Choroid plexus epithelial cell (primary cell): ENCODE measurements at places on chromosomes 16 and 17.
A peak's percentile ranks its signal among the peaks of the same experiment; 100 is the strongest.

GRCh38 chr17:17078832-17079231, 36.6 kb downstream of the MPRIP start:
- DNase-seq = no peak

GRCh38 chr17:81400996-81401722, 5.9 kb downstream of the BAHCC1 start:
- no peak for DNase-seq

GRCh38 chr16:12348733-12349704, 372.5 kb downstream of the SNX29 start:
- DNase-seq = peak; percentile 9

DNA sequence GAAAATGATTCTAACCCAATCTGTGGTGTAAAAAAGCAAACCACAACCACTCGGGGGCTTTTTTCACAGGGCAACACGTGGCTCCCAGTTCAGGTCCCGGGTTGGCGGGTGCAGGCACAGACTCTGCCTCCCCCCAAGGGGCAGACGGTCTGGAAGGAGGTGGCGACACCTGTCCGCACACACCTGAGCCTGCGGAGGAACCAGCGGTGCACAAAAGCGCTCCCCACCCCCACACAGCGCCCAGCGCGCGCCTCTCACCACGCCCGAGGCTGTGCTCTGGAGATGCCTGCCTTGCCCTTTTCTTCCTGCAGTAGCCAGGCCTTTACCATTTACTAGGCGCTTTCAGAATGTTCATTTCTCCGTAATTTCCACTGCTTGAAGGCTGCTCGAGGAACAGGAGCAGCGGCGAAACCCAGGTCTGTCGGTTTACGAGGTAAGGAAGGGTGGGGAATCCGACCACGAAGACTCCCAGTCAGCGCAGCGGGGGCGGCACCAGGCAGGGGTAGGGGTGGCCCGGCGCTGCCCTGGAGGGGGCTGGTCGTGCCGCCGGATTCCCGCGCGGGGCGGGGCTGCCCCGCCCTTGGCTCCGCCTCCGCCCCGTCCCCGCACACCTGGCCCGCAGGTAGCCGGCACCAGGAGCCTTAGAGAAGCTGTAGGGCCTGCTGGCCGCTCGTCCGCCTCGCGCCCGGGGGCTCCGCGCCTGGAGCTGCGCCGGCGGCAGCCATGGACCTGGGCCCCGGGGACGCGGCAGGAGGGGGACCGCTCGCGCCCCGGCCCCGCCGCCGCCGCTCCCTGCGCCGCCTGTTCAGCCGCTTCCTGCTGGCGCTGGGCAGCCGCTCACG, at the start of gene USP43:
Gene USP43, plus strand, starts transcription at position 608 of the 842 bp plus-strand sequence. Its CDS starts 116 bp downstream, at position 724.
- peak; percentile 41 for DNase-seq

DNA sequence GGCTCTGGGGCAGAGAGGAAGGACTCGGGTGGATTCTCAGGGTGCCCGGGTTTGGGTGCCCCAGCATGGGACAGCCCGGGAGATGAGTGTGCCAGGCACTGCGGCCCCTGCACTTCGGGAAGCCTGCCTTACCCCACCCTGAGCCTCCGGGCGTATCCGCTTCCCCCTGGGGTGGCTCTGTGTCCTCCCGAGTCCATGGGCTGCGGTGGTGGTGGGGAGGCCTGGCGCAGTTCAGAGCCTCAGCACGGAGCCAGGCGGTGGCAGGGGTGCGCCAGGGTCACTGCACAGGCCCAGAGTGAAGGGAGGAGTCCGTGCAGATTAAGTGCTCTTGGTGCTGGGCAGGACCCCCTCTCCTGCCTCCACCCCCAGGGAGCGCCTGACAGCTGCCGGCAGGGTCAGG, 20.7 kb downstream of the MYBBP1A start:
- no peak for DNase-seq

DNA sequence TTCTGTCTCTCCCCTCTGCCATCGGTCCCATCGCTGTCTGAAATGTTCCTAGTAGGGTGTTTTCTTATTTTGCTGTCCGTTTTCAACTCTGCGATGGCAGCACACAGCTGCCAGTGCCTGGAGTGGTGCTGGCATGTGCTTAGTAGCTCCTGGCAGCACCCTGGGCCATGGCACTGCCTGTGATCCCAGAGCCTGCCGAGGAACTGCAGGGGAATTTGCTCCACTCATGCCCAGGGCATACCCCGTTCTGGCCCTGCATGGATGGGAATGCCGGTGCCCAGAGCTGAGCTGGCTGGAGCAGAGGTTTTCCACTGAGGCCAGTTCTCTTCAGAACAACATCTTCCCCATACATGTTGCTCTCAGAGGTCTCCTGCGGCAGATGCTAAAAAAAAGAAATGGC, 43.1 kb downstream of the GPT2 start:
- DNase-seq = no peak

DNA sequence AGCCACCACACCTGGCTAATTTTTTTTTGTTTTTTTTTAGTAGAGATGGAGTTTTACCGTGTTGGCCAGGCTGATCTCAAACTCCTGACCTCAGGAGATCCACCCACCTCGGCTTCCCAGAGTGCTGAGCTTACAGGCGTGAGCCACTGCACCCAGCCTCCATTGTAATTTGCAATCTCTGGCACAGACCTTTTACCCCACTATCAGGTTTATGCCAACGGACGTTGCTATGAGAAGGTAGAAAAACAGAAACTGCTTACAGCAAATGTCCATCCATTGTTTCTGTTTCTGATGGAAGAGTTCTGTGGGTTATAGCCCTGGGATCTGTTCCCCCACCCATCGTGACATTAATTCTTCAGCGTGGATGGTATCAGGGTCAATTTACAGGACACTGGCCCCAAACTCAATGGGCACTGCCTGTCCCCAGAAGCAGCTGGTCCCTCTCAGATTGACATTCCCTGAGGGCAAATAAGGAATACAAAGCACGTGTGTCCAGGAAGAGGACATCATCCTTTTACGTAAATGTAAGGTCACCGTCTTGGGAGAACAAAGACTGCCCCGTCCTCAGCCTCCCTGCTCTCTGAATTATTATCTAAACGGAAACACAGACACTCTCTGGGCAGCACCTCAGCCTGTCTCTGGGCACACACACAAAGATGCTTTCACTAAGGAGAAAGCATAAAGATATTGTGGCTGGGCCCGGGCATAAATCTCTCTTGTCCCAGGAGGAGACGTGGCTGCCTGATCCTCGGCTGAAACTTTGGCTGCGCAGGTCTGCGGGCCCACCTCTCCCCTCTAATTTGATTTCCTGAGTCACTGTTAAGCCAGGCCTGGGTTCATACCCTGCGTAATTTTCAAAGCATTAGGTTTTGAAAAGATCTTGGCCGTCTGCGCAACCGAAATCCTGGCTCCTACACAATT, 5.2 kb downstream of the KCNG4 start:
- no peak for DNase-seq

DNA sequence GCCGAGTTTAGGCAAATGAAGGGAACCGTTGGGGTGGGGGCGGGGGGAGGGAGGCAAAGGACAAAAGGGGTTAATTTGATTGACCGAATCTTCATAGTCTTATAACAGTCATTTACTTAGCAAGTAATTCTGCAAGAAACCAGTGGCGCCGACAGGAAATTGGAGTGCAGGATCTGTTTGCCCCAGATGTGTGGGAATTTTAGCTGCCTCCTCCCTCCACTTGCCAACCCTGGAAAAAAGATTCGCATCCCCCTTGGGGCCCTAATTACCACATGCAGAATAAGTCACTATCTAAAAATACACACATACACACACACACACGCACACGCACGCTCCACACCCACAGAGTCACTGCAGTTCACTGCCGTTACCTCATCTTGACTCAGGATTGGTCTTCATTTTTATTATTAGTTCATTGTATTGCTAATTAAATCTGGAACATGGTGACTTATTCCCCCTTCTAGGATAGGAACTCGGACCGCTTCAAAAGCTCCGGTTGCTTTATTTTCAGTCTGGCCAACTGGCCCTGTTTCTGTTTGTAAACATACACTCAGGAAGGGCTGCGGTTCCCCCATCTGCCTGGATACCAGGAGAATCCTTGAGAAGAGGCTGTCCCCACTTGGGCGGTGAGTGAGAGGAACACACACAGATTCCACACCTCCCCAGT, 241.6 kb upstream of the SALL1 start:
- DNase-seq = peak; percentile 74

- peak; percentile 44 for DNase-seq
Measured at GRCh38 chr17:74981979-74982662, 5.3 kb upstream of the CDR2L start.

DNA sequence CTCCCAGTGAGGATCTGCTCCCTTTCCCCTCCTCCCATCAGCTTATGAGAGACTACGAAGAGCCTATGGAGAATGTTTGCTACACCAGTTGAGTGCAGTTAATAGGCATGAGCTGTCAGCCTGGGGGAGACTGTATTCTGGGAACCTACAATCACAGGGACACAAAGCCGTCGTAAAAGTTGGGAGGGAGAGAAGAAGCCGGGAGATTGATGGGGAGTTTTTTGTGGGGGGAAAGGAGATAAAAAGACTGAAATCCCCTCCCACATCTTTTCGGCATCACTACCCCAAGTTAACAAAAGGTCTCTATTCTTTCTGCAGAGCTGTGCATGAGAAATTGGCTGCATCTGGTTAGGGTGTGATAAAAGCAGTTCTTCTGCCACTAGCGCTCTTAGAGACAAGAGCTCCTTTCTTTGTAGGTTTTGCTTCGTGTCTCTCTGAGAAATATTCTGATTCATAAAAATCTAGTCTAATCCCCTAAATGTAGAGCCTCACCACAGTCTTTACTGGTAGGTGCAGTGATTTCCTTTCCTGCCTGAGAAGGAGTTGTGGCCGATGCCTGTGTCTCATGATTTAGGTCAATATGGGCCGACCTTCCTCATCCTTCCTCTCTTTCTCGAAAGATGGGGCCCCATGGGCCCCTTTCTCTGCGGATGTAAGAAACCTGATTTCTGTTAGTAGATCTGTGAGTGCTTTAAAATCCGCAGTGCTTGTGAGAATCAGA, 77.4 kb downstream of the BPTF start:
- DNase-seq = no peak

GRCh38 chr17:48545022-48545375, at the start of gene HOXB2:
Gene HOXB2, minus strand, starts transcription at chr17:48545109. Its CDS starts 198 bp downstream, at chr17:48544911.
- no peak for DNase-seq

DNA sequence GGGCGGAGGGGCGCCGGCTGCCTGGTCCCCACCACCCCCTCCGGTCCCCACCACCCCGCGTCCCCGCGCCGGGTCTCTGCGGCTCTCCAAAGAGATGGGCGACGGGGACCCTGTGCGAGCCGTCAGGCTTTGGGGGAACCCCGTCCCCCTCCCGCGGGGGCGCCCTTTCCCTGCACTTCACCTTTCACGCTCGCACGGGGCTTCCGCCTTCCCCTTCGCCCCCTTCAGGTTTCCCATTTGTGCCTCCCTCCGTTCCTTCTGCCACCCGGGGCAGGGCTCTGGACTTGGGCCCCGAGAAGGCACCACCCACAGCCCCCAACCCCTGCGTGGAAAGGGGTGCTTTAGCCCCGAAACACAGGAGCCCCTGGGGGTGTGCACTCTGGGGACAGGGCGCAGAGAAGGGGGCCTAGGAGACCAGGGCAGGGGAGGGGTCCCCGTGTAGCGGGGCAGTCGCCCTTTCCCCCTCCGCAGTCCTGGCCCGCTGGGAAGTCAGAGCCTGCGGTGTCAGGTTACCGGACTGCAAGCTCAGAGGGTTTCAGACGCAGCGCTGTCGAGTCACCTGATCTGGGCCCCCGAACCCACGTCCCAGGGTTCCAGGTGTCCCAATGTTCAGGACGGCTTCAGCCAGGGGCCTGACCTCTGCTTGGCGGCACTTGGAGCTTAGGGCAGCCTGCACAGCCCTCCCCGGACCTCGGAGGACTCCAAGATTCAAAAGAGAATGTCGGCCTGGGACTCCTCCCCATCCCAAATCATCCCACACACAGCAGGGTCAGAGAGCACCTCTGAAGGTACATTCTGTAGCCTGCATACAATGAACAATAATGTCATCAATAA, 6.7 kb upstream of the CCDC92B start:
- DNase-seq = no peak

DNA sequence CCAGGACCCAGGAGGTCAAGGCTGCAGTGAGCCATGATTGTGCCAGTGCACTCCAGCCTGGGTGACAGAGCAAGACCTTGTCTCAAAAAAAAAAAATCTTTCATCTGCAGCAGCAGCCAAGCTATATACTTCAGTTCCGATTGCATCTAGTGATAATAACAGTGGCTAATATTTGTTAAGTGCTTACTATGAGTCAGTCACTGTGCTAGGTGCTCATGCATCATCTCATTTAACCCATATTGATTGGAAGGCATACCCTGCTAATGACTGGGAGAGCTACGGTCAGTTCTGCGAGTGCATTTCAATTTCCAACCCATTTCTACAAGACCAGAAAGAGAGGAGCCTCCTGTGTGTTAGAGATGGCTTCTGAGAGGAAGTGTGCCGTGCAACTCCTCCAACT, 7.7 kb upstream of the TUBG2 start:
- no peak for DNase-seq

- no peak for DNase-seq
Measured at GRCh38 chr17:50541402-50541715, 5.6 kb upstream of the SPATA20 start.

- no peak for DNase-seq
Measured at GRCh38 chr17:17057057-17057551, 14.8 kb downstream of the MPRIP start.

- peak; percentile 31 for DNase-seq
Measured at GRCh38 chr17:57329380-57330214, 73.3 kb downstream of the MSI2 start.

DNA sequence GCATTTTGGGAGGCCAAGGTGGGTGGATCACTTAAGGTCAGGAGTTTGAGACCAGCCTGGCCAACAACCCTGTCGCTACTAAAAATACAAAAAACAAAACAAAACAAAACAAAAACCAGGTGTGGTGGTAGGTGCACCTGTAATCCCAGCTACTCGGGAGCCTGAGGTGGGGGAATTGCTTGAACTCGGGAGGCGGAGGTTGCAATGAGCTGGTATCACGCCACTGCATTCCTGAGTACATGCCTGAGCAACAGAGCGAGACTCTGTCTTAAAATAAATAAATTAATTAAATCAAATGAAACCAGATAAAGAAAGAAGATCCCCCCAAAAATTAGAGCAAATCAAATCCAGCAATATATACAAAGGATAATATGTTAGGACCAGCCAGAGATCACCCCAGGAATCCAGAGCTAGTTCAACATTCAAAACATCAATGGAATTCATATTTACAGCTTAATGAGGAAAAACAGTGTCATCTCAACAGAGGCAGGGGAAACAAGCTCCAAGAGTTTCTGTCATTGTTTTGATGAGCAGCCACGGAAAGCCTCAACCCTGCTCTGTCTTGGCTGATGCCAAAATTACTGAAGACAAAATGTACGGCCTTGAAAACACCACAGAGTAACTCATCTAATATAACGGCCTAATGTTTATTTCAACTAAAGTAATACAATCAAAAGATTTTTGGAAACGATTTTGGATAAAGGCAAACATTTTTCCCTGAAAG, 3.7 kb downstream of the PEMT start:
- DNase-seq = no peak

GRCh38 chr16:85136702-85137322, 24.5 kb upstream of the CIBAR2 start:
- DNase-seq = peak; percentile 81

GRCh38 chr17:6179017-6179416, 108.8 kb downstream of the WSCD1 start:
- no peak for DNase-seq

DNA sequence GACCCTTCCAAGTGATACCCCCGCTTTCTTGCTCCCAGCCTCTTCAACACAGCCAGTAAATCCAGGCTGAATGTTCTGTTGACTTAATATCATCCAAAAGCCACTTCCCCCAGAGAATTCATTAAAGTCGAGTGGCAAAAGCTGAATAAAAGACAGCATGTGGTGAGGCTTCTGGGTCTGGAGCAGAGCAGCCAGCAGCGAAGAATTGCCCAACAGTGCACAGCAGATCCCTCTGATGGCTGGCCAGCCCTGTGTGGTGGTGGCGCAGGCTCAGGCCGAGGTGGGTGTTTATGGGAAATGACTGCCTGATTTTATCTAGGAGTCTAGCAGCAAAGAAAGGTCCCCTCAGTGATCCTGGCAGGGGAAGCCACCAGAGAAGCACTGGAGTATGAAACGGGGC, 30.3 kb upstream of the RCVRN start:
- DNase-seq = no peak
